ENCODE measurements at places on chromosomes 3 and 15.

GRCh38 chr15:88376574-88377174, 90.5 kb downstream of the MRPL46 start:
- no peak for DNase-seq

DNA sequence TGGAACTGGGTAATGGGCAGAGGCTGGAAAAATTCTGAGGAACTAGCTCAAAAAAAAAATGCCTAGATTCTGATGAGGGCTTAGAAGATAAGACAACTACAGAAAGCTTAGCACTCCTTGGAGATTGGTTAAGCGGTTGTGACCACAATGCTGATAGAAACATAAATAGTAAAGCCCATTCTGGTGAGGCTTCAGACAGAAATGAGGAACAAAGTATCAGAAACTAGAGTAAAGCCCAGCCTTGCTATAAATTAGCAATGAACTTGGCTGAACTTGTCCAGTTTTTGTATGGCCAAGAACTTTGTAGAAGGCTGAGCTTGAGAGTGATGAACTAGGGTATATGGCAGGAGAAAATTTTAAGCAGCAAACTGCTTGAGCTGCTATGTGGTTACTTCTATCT, 25.4 kb downstream of the GOLGB1 start:
- DNase-seq: no peak

DNA sequence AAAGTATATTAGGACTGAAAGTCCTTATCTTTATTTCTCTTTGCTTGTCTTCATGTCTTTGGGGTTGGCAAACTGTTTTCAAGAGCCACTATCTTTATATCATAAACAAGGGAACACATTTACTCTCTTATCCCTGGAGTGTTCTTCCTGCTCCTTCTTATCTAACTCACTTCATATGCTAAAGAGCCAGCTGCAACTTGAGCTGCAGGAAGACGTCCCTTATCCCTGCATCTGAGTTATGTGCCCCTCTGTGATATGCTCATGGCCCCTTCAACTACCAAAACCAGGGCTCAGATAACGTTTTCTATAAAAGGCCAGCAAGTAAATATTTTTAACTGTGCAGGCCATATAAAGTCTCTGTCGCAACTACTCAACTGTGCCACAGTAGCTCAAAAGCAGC, 137.0 kb upstream of the CRBN start:
- no peak for DNase-seq

GRCh38 chr15:65695081-65695480, 73.3 kb downstream of the SLC24A1 start:
- no peak for DNase-seq

- no peak for DNase-seq
Observed at GRCh38 chr3:73007992-73008712, 11.5 kb downstream of the PPP4R2 start.

GRCh38 chr3:188594139-188594538, 440.2 kb downstream of the LPP start:
- peak; percentile 76 for DNase-seq

DNA sequence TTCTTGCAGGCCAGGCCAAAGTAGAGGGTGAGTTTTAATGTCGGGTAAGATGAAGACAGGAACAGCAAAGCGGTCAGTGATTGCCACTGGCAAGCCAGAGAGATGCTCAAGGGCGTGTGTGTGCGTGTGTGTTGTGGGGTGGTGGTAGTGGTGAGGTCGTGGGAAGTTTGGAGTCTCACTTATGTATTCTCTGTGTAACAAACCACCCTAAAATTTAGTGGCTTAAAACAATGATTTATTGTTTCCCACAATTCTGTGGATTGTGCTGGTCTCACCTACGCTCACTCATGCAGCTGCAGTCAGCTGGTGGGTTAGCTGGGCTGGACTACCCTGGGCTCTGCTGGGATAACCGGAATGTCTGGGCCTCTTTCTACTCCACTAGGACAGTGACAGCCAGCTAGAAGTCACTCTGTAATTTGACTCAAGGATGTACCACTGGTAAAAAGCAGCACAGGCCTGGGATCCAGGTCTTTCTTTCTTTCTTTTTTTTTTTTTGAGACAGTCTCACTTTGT, 50.9 kb upstream of the BHLHE40 start:
- DNase-seq: no peak

DNA sequence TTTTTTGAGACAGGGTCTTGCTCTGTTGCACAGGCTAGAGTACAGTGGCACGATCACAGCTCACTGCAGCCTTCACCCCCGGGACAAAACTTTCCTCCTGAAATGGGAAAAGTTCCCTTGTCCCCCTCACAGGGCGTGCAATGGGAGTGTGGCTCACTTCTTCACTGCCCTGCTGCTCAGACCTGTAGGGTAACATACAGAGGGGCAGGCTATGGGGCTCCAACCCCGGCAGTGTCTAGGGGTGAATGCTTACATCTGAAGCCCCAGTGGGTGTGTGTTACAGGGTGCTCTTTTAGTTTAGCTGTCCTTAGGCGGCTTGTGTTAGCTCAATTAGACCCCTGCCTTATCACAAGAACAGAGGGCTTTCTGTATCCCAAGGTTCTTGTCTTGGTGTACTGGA, 157.3 kb downstream of the RBPMS2 start:
- DNase-seq: no peak

DNA sequence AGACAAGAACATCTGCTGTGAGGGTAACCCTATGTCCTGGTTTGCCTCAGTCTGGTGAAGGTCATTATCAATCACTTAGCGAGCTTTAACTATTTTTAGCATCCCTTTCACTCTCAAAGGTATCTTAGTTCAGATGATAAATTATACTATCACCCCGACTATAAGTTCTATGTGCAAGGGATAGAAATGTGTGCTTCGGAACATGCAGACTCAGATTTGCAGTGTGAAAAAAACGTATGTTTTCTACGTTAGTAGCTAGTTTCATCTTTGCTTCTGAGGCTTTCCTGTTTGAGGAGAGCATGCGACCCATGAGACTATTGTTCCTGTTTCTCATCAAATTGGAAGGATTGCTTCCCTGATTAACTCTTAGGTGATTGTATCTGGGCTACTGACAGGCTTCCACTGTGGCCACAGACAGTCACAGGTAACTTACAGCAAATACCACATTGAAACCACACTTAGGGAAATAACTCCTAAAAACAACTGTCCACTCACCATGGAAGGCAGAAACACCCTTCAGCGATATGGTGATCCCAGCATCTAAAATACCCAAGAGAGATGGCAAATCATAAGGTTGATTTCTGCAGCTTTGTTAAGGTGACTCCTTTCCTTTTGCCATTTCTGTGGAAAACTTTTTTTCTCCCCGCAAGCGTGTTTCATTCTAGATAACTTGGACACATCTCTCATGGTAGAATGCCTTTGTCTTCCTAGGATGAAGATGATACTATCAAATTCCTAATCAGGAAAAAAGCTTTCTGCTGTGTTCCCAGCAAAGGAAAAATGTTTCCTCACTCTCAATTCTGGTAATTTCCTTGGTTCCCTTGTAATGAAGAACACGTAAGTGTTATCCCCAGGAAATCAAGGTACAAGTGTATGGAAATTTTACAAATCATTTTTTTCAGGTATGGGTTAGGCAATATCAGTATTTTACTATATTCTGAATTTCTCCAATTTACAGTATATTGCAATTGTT, 5.2 kb downstream of the GCSAM start:
- no peak for DNase-seq

GRCh38 chr15:31792611-31793199, 237.6 kb upstream of the CHRNA7 start:
- no peak for DNase-seq

DNA sequence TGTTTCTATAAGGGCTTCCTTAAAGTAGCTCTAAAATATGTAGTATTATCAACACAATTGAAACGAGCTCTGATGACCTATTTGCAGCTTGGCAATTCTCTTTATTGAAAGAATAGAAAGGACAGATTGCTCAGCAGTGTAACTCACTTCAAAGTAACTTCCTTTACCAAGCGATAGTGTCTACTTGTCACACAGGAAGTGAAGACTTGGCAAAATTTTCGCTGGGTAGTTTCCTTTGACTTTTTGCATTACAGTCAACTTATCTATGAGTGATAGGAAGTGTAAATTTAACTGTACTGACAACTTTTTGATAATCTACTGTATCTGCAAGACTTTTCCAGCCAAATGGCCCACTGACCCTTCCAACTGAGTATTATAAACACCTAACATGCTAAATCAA, 22.8 kb downstream of the SLC9A9 start:
- peak; percentile 65 for DNase-seq

DNA sequence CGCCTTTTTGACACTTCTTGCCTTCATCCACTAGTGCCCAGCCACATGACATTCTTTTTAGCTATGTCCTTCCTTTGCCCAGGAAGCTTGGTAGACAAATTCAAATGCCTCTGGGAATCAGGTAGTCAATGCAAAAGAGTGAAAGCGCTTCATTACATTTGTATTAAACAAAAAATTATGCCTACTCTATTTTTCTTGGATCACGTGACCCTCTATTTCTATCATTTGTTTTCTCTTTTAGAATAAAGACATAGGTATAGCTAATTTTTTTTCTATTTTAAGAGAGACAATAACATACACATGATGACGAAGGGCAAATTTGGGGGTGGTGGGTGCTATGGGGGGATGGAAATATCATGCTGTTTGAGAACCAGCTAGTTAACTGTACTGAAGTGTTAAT, 384.8 kb downstream of the C3orf38 start:
- no peak for DNase-seq

DNA sequence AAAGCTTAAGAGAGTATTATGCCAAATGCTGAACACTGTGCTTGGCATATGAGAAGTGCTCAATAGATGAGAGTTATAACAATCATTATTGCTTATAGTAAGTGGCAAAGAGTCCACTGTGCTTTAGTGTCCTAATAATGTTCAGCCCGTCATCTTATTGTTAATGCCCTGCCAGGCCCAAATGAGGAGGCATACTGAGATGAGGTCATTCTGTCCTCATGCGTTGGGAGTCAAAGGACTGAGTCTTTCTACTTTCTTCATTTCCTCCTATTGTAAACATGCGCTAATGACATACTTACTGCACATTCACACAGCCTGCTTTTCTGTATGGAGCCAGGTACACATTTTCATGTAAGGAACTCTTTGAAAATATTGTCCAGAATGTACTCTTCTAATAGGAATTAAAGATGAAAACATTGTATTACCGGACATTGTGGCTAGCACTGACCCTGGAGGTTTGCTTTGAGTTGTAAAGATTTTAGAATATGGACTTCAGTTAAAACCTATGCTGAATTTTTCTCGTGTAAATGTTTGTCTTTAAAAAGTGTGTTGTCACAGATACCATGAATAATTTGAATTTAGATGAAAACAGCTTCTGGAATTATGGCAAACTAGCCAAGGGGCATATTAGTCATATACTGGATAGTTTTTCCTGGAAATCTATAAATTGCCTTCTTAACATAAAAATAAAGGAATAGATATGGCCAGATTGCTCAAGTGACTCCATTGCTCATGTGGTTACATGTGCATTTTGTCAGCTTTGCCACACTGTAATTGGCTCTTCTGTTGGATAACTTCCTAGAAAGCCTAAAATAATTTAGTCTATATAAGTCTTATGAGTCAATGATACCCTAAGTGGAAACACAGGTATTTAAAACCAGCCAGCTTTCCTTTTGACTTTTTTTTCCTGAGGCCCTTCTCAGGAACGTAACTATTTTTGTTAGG, 38.3 kb downstream of the KBTBD12 start:
- peak; percentile 74 for DNase-seq

GRCh38 chr3:42961633-42962032, 17.5 kb upstream of the GASK1A start:
- peak; percentile 61 for DNase-seq

- no peak for DNase-seq
Observed at GRCh38 chr3:44326019-44326418, 12.5 kb upstream of the TCAIM start.

DNA sequence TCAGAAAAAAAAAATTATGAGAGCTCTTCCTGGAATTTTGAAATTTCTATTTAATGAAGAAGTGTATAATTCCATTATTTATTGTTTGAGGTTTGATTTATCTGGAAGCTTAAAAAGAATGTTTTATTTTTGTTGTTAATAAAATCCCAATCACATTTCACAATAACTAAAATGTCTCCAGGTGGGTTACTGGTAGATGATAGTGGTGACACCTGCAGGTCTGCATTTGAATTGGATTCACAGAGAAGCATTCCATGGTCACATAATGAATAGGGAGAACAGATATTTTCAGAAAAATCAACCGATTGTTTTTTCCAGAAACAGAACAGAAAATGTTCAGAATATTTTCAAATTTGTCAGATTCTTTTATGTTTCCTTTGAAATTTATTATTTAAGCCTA, 48.3 kb downstream of the ASB7 start:
- DNase-seq: no peak

- no peak for DNase-seq
Observed at GRCh38 chr3:32593903-32594525, 23.4 kb upstream of the DYNC1LI1 start.

- DNase-seq: no peak
Observed at GRCh38 chr3:119812491-119813058, 30.7 kb downstream of the NR1I2 start.

- no peak for DNase-seq
Observed at GRCh38 chr3:181174676-181175233, 185.2 kb upstream of the DNAJC19 start.

- DNase-seq: no peak
Observed at GRCh38 chr3:94758751-94759150, 695.9 kb downstream of the NSUN3 start.

DNA sequence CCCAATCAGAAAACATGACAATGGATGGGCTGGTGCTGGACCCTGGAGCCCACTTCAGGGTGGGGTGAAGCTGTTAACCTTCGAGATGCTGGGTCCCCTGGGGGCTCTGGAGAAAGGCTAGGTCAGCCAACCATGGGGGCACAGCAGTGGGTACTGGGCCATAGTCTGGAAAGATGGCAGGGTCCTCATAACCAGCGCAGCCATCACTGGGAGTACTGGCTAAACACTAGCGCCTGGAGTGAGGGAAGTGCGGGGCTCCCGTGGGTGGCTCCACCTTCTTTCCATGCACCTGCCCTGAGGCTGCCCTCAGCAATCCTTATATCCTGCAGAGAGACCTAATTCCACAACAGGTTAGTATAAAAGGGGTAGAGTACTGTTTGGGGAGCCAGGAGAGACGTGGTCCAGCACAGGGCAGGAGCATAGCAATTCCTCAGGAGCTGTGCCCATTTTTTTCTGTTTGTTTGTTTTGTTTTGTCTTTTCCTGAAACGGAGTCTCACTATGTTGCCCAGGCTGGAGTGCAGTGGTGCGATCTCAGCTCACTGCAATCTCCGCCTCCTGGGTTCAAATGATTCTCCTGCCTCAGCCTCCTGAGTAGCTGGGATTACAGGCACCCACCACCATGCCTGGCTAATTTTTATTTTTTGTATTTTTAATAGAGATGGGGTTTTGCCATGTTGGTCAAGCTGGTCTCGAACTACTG, 122.6 kb upstream of the MEF2A start:
- DNase-seq: no peak
